ENCODE measurements at places on chromosomes 12 and 14. TPM values are rescaled to one million over a fixed set of nuclear protein-coding genes. Genes with fewer than 3 reads are reported as not detected.

- peaks cover 23% of the 10 kb centered on the region for H3K36me3 ChIP-seq
- peaks cover 28% of the 10 kb centered on the region for H3K4me1 ChIP-seq
- DNase-seq = no peak
- peak overlapping the region; percentile 37 for H3K27ac ChIP-seq
- H3K27me3 ChIP-seq = no peaks in the 10 kb centered on the region
Observed at GRCh38 chr14:64417055-64417770, 29.1 kb downstream of the MTHFD1 start.

KRT74 gene
- not detected for total RNA-seq

DNA sequence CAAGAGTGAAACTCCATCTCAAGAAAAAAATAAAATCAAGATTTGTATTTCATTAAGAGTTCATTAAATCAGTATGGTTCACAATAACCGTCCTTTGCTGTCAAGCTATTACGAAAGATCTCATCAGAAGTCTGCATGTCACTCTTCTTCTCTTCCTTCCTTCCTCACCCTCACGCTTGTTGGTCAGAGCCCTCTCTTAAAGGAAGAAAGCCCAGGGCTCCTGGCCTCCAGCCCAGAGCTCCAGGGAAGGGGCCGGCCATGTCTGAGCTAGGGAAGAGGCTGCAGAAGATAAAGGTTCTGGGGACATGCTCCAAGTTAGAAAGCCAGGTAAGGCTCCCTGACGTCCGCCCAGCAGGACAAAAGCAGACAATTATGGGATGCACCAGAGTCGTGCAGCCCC is 43.1 kb upstream of the DLK1 start:
- no peaks in the 10 kb centered on the region for H3K36me3 ChIP-seq
- H3K4me3 ChIP-seq = no peak overlapping the region
- H3K27ac ChIP-seq = no peak overlapping the region
- H3K27me3 ChIP-seq = no peaks in the 10 kb centered on the region

GRCh38 chr12:131860472-131861260 is 32.5 kb downstream of the MMP17 start:
- H3K36me3 ChIP-seq = no peaks in the 10 kb centered on the region
- no peaks in the 10 kb centered on the region for H3K27me3 ChIP-seq
- peak; percentile 78 for DNase-seq
- peak overlapping the region; percentile 94 for H3K27ac ChIP-seq

TDRD9 gene
- not detected for total RNA-seq

DNA sequence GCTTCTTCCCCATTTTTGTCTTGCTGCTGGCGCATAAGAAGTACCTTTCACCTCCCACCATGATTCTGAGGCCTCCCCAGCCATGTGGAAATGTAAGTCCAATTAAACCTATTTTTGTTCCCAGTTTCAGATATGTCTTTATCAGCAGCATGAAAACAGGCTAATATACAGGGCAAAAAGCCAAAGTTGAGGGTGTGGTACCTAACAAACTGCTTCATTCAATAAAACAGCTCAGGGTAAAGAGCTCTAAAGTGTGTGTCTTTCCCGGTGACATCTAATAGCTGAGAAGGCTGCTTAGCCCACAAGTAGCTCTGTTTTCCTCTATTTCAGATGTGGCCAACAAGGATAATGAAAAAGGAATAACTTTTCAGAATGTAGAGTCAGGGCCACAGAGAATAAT is 76.7 kb upstream of the SLC8A3 start:
- H3K27ac ChIP-seq = no peak overlapping the region
- no peak for DNase-seq
- no peaks in the 10 kb centered on the region for H3K4me1 ChIP-seq
- no peak overlapping the region for H3K4me3 ChIP-seq
- no peaks in the 10 kb centered on the region for H3K36me3 ChIP-seq
- H3K27me3 ChIP-seq = peaks cover 18% of the 10 kb centered on the region

RASSF9 gene
- total RNA-seq = 0.44 TPM

- peaks cover 46% of the 10 kb centered on the region for H3K27me3 ChIP-seq
- DNase-seq = no peak
- peak overlapping the region; percentile 76 for H3K27ac ChIP-seq
Observed at GRCh38 chr12:48182631-48183030, 813 bp upstream of the CCDC184 start.

DNA sequence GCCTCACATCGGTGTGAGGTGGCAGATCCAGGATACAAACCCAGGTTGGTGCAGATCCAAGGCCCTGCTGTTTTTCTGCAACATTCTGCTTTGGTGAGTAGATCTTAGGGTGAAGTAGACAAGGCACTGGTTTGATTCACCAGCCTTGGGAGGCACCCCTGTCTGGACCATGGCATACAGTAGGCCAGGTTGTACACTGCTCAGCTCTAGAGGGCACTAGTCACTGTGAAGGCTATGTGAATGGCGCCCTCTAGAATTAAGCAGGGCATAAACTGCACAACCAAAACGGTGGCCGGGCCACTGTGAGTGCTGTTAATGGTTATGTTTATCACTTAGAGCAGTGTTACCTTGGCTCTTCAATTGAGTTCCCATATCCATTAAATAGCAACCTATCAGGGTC is 280.6 kb upstream of the PWP1 start:
- no peaks in the 10 kb centered on the region for H3K27me3 ChIP-seq
- H3K27ac ChIP-seq = no peak overlapping the region
- no peak for DNase-seq
- H3K36me3 ChIP-seq = no peaks in the 10 kb centered on the region
- no peak overlapping the region for H3K4me3 ChIP-seq
- H3K4me1 ChIP-seq = no peaks in the 10 kb centered on the region

KRT8 gene
- 13.0 TPM for total RNA-seq

PTCSC3 gene
- not detected for total RNA-seq

All from chondrocyte (in vitro differentiated cells).